ENCODE measurements at places on chromosomes 12 and 14.

- no peak for DNase-seq
These were observed 2.3 kb downstream of the CDKN1B start for GRCh38 chr12:12719496-12719895.

- no peak for DNase-seq
These were observed 185.2 kb upstream of the AMIGO2 start for GRCh38 chr12:47264951-47265350.

DNA sequence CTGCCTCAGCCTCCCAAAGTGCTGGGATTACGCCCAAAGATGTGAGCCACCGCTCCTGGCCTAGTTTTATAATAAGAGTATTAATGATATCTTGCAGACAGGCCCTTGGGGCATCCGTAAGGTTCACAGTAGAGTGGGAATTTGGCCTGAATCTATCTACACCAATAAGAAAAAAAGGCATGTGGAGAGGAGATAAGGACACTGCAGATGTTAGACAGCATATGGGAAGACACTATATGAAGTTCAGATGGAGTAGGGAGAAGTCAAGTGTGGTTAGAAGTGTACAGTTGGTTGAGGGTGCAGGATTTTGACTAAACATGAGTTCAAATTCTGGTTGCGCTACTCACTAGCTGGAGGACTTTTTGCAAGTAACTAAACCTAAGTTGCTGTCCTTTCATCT lies 8.5 kb upstream of the TTC8 start:
- DNase-seq = no peak

DNA sequence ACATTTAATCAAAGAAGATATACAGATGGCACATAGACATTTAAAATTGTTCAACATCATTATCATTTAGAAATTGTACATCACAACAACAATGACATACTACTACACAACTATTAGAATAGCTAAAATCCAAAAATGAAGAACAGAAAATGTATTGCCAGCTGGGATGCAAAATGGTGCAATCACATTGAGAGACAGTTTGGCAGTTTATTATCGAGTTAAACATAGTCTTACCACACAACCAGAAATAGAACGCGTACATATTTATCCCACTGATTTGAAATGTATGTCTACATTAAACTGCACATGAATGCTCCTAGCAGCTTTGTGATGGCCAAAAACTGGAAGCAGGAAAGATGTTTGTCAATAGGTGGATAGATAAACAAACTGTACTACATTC lies 791.5 kb upstream of the MGAT4C start:
- DNase-seq = no peak

- no peak for DNase-seq
These were observed 38.9 kb downstream of the RASSF8 start for GRCh38 chr12:25997201-25997963.

DNA sequence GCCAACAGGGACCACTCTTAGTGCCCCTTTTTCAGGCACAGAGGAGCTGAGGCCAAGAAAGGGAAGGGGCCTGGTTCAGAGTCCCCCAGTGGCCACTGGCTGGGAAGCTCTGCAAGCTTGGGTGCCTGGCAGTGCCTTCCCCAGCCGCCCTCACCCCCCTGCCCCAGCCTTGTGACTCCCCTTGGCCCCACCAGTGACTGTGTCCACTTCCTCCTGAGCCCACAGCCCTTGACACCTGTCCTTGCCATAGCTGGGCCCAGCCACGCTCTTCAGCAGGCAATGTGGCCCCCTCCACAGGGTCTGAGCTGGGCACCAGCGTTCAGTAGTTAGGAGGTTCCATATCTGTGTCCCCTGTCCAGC lies 19.0 kb upstream of the C14orf180 start:
- DNase-seq = no peak
